ENCODE measurements at places on chromosomes 2 and 18.

GRCh38 chr2:153478289-153479261 is at the start of gene RPRM:
Gene RPRM (minus strand): TSS chr2:153478762. CDS start chr2:153478565, 197 bp downstream.
- DNase-seq = peak; percentile 69

- DNase-seq = no peak
Measured at GRCh38 chr18:74531043-74531442, 3.3 kb upstream of the CNDP1 start.

- no peak for DNase-seq
Measured at GRCh38 chr2:239676716-239677452, 276.1 kb upstream of the HDAC4 start.

DNA sequence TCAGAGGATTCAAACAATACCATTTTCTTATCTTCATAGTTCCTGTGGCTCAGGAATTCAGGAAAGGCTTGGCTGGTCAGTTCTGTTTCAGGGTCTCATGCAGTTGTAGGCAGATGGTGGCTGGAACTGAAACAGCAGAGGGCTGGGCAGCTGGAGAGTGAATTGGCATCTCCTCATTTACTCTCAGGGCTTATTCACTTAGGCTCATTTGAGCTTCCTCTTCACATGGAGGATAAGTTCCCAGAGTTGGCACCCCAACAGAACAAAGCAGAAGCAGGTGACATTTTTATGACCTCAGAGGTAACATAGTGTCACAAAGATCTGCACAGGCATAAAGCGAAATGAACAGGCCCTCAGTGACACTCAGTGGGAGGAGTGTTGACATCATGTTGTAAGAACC is 66.1 kb downstream of the RBBP8 start:
- no peak for DNase-seq

GRCh38 chr2:215933151-215933550 is 80.2 kb downstream of the MREG start:
- DNase-seq = peak; percentile 72

- no peak for DNase-seq
Measured at GRCh38 chr2:228507231-228507824, 325.8 kb upstream of the SPHKAP start.

DNA sequence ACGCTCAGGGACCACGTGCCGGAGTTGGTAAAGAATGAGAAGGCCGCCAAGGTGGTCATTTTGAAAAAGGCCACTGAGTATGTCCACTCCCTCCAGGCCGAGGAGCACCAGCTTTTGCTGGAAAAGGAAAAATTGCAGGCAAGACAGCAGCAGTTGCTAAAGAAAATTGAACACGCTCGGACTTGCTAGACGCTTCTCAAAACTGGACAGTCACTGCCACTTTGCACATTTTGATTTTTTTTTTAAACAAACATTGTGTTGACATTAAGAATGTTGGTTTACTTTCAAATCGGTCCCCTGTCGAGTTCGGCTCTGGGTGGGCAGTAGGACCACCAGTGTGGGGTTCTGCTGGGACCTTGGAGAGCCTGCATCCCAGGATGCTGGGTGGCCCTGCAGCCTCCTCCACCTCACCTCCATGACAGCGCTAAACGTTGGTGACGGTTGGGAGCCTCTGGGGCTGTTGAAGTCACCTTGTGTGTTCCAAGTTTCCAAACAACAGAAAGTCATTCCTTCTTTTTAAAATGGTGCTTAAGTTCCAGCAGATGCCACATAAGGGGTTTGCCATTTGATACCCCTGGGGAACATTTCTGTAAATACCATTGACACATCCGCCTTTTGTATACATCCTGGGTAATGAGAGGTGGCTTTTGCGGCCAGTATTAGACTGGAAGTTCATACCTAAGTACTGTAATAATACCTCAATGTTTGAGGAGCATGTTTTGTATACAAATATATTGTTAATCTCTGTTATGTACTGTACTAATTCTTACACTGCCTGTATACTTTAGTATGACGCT is 5.8 kb downstream of the MYCN start:
- no peak for DNase-seq

DNA sequence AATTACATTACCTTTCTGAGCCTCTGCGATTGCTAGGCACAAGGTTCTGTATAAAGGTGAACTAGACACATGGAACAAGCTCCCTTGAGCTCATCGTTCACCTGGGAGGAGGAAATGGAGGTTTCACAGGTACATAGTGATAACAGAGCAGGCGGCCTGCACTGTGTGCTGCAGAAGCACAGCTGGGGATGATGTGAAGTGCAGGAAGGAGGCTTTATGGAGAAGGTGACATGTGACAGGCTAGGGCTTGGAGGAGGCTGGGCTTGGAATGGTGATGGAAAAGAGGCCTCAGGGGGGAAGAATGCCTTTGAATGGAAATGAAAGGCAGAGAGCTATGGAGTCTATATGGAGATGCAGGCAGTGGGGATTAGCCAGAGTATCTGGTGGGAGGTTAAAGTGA is 22.9 kb downstream of the MARCHF4 start:
- no peak for DNase-seq

- DNase-seq = no peak
Measured at GRCh38 chr2:111194835-111195621, 74.3 kb downstream of the BCL2L11 start.

GRCh38 chr2:69138247-69138772 is 125.3 kb downstream of the ANTXR1 start:
- no peak for DNase-seq

GRCh38 chr2:53793821-53794220 is 7.0 kb downstream of the ERLEC1 start:
- no peak for DNase-seq

DNA sequence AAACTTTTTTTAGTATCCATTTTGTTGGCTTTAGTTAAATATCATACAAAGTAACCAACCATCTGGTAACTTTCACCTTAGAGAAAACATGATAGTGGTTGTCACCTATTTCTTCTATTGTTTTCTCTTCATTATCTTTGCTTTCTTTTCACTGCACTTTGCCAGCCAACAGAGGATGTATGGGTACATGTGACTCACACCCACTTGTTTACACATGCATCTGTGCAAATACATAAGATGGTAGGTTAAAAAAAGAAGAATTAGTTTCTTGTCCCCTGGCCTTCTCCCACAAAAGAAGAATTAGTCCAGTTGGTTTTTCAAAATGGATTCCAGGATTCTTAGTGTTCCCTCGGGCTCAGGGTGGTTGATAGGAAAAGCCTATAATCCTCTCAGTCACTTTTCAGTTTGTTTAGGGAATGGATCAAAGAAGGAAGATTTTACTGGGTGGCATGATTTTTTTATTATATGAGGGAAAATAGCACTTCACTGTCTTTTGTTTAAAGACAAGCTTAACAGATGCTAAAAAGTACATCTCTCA is 46.6 kb downstream of the CDK15 start:
- DNase-seq = no peak

- DNase-seq = no peak
Measured at GRCh38 chr2:12277241-12278034, 439.3 kb upstream of the TRIB2 start.

GRCh38 chr2:177234267-177234666 is 21.7 kb downstream of the HNRNPA3 start:
- no peak for DNase-seq

DNA sequence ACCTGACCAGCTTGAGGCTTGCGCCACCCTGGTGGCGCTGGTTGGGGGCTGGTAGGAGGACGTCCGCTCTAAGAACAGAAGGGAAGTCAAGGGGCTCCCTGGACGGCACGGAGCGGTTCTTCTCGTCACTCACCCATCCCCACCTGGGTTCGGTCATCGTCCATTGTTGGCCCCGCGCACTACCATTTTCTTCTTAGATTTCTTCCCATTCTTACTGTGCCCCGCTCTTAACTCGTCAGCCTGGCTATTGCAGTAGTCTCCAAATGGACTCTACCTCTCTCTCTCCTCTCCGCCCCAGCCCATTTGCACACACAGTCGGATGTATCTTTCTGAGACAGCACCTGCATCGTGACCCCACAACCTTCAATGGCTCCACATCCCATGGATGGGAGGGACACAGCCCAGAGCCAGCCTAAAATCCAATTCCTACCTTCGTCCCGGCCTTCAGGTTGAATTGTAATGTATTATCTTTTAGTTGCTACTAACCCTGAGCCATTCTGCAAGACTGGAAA is 814 bp upstream of the RAB1A start:
- DNase-seq = no peak

GRCh38 chr2:120434492-120435308 is 88.8 kb downstream of the INHBB start:
- DNase-seq = no peak

DNA sequence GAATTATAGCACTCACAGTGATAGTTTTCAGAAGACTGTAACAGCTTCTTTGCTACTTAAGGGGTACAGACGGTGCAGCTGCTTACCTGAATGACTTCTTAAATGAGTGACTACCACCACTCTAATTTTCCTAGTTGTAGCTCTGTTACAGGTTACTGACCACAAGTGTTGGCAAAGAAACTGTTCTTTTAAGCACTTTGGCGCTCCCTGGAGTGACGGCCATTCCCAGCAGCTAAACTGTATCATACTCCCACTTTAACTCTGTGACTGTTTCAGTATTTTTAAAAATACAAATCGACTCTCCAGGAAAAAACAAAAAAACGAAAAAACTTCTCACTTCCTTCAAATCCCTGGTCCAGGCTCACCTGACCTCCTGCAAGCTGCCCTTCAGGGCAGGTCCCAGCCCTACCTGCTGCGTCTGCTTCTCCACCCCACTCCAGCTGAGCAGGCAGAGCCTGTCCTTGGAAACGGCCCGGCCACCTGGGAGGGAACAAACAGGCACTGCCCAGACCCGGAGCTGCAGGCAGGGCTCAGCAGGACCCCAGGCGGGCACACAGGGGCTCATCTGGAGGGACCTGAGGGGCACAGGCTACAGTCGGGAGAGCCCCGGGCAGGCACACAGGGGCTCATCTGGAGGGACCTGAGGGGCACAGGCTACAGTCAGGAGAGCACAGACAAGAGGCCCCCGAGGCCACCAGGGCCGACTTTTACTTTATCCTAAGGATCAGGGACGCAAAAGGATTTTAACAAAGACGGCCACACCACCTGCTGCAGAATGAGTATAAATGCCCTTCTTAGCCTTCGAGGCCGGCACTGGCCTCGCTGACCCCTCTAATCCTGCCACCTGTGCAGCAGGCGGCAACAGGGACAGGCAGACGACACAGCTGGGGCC is 24.5 kb downstream of the SLC66A2 start:
- no peak for DNase-seq

- peak; percentile 37 for DNase-seq
Measured at GRCh38 chr2:8116661-8117060, 565.2 kb upstream of the ID2 start.

DNA sequence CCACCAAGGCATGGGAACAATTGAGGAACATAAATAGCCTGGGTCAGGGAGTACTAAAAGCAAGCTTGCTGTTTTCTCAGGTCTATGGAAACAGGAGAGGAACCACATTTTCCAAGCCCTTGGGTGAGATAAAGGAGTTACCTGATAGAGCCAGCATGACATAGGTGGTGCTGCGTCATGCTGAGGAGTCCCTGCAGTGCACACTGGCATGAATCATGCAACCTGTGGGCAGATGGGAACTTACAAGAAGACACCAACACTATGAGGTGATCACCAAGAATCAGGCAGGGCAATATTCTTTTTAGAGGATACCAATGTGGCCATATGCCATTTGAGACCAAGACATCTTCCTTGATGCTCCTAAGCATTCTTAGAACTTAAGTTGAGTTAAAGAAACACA is 531.8 kb downstream of the ZEB2 start:
- DNase-seq = no peak

GRCh38 chr2:138475277-138475776 is 26.2 kb upstream of the SPOPL start:
- peak; percentile 18 for DNase-seq

GRCh38 chr18:58216071-58216481 is 172.1 kb downstream of the NEDD4L start:
- DNase-seq = no peak

- DNase-seq = no peak
Measured at GRCh38 chr18:40347261-40347660, 1607.8 kb upstream of the PIK3C3 start.

DNA sequence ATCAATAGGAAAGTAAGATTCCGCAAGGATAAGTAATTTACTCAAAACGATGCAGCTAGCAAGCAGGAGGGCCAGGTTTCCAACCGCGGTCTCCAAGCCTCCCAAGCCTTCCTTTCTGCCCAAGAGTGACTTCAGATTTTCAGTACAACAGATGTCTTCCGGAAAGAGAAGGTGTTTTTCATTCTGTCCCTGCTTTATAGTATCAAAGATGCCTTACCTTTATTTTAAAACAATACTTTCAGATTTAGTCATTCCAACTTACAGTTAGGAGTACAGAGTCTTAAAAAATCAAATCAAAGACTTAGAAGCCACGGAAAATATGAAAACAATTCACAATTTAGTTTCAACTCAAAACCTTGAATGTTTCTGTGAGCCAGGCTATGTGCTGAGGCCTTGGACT is 43.6 kb downstream of the CYB5A start:
- DNase-seq = no peak

DNA sequence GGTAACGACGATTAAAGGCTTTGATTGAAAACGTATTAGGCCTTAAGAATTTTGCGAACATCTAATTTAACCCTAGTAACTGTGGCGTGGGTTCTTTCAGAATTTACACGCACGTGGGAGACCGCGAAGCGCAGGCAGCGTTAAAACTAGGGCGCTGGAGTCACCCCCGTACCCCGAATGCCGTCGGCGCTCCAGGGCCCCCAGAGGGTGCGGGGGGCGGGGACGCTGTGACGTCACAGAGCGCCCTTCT is 673 bp upstream of the SMCHD1 start:
- DNase-seq = no peak

DNA sequence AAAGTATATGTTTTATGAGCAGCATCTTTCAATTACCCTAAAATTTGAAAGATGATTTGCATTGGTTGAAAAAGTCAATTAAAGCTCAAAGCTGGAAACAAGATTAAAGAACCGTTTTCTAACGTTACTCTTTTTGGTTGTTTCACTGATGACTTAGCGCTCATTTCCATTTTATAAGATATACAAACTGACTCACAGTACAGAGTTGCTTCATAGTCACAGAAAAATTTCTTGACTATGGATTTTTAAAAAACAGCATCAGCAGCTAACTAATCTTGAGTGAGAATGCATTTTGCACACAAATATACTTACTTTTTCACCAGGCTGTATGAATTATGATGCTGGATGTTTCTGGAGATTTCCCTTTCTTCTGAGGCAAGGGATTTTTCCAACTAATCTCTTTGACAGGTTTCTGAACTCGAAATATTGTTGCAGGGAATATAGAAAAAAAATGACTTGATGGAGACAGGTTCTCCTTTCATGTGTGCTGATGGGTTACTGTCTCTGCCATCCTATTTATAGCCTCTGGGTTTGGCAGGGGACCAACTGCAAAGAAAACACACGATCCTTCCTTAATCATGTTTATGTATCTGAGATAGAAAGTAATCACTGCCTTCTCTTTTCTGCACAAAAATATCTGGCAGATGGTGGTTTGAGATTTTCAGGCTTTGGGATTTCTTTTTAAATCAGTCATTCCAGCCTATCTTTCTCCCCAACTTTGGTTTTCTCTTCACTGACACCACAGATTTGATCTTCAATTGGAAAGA is 129.4 kb upstream of the DAPL1 start:
- no peak for DNase-seq

DNA sequence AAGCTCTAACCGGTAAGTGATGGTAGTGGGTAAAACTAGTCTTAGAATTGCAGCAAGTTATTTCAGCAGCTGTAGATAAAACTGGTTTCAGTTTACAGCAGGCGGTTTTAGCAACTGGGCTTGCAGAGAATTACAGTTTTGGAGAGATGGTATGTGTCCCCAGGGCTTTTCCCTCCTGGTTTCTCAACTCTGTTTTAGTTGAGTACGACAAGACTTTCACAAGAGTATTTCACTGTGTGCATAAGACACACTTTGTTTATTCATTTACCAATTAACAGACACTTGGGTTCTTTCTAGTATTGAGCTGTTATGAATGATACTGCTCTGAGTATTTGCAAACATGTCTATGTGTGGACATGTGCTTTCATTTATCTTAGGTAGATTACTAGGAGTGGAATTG is 65.6 kb upstream of the RFX8 start:
- no peak for DNase-seq
